Spinal cord (tissue), 10 donors: ENCODE measurements at places on chromosomes 2 and 18.

DNA sequence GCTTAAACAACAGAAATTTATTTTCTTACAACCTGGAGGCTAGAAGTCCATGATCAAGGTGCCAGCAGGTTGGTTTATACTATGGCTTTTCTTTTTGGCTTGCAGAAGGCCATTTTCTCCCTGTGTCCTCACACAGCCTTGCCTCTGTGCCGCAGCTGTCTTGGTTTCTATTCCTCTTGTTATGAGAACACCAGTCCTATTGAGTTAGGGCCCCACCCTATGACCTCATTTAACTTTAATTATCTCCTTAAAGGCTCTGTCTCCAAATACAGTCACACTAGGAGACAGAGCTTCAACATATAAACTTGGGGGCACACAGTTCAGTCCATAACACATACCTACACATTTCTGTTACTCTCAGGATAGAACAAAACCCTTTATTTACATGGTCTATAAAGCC lies 17.3 kb upstream of the RHOB start:
- DNase-seq: no peak

- DNase-seq: peak; percentile 69
Observed at GRCh38 chr2:199485732-199486335, 28.1 kb upstream of the SATB2 start.

DNA sequence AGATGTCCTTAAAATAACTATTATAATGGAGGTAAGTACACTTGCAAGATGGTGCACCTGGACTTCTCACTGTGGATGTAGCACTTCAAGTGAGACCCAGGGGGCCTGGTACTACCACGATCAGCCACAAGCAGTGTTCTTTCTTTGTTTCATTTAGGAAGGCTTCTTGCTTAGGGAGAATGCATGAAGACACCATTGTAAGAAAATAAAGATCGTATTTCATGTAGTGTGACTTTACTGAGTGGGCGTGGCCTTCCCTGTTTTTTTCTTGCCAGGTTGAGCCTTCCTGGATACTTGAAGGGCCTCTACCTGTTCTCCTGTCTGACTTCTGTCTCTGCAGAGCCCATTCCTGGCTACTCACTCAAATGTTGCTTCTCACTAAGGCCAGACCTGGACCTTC lies 615.6 kb upstream of the SOX11 start:
- DNase-seq: no peak

DNA sequence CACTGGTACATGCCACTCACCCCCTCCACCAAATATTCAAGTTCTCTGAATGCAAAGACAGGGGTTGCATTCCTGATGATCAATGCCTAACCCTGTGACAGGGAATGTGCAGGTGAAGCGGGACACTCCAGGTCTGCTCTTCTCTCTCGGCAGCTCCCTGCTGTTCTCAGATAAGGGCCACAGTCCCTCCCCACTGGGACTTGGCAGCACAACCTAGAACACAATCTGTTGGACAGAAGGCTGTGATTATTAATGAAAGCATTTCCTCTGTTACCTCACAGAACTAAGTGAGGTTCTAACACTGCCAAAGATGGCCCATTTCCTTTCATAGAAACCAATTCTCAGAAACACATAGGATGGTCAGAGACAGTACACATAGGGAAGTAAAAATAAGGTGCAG lies 42.7 kb downstream of the VSNL1 start:
- no peak for DNase-seq

GRCh38 chr2:96116424-96116878 lies at the start of gene ADRA2B:
TSS of gene ADRA2B (minus strand) at chr2:96116571. CDS start at chr2:96116149, 422 bp downstream.
- DNase-seq: peak; percentile 70

- DNase-seq: no peak
Observed at GRCh38 chr2:233862261-233862768, 5.9 kb downstream of the MSL3B start.

DNA sequence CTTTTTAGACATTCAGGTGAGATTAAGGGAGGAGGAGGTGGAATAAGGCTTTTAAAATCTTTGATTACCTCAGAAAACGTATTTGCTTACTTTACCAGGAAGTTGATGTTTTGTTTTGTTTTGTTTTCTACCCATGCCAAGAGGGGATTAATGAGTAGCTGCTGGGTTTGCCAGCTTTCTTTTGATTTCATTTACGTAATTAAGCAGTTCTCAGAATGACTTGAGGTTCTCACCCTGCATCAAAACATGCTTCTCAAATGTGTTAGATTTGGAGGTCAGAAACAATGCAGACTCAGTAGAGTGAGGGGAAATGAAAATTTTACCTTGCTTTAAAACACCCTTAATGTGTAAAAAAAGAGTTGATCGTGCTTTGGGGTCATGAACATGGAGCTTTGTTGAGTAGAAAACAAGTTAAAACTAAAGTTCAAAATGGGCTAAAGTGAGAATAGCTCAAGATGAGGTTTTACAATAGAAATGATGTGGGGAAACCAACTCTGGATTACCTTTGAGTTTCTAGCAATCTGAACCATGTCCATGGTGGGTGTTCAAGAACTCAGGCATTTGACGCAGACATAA lies 217.1 kb upstream of the EPAS1 start:
- DNase-seq: no peak

- no peak for DNase-seq
Observed at GRCh38 chr2:99085421-99085820, 56.1 kb upstream of the C2orf15 start.

DNA sequence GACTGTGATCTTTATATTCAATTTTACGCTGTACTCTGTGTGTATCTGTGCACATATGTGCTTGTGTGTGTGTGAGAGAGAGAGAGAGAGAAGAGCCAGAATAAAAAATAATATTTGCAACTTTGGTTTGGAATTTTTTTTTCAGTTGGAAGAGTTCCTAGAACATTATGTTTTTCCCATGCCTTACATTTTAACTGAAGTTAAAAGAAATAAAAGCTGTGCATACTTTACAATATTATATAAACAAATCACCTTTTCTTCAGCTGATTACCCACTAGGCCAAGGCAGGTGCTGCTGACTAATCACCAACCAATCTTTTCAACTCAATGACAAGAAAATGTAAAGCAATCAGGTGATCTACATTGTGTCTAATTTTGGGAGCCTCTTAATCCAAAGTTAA lies 366.3 kb downstream of the NYAP2 start:
- DNase-seq: no peak

GRCh38 chr2:193199322-193199721 lies 1004.6 kb upstream of the TMEFF2 start:
- DNase-seq: no peak

GRCh38 chr2:186590350-186590758 lies 498 bp downstream of the ITGAV start:
- DNase-seq: no peak

- DNase-seq: peak; percentile 7
Observed at GRCh38 chr2:8855010-8855409, 17.6 kb upstream of the KIDINS220 start.

- no peak for DNase-seq
Observed at GRCh38 chr18:6648581-6648980, 80.9 kb upstream of the ARHGAP28 start.

DNA sequence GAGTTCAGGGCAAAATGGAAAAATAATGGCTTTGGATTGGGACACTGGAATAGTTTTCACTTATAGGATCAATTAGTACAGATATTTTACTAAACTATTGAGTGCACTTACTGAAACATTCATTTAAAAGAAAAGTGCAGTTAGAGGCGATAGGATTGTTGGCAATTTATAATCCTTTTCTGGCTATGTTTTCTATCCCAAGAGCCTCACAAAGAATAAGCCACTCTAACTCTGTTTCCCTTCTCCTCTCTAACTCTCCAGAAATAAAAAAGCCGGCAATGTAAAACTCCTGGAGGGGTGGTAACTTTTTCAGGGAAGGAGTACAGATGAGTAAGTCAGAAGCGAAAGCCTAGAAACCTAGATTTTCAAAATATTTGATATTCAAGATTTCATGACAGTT lies 91.3 kb downstream of the EPHA4 start:
- DNase-seq: no peak

GRCh38 chr18:3236470-3236869 lies 11.1 kb upstream of the MYL12A start:
- no peak for DNase-seq

GRCh38 chr2:170218931-170219330 lies 41.0 kb downstream of the MYO3B start:
- no peak for DNase-seq

DNA sequence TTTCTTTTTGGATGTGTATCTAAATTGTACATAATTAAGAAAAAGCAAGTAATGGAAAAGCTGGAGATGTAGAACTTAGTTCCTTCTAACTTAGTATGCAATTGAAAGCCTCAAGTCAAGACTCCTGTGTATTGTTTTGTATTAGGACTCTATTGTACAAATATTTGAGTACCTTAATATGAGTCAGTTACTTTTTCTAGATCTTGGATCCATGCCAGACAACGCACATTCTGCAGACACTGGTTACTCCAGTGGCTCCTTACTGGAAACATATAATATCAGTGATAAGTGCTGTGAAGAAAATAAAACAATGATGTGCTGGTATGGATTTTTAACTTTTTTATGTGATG lies 1.5 kb downstream of the SLC39A10 start:
- no peak for DNase-seq

- no peak for DNase-seq
Observed at GRCh38 chr18:55265130-55265675, 305.9 kb upstream of the CCDC68 start.

GRCh38 chr2:8837795-8838140 lies 355 bp upstream of the KIDINS220 start:
- DNase-seq: no peak

DNA sequence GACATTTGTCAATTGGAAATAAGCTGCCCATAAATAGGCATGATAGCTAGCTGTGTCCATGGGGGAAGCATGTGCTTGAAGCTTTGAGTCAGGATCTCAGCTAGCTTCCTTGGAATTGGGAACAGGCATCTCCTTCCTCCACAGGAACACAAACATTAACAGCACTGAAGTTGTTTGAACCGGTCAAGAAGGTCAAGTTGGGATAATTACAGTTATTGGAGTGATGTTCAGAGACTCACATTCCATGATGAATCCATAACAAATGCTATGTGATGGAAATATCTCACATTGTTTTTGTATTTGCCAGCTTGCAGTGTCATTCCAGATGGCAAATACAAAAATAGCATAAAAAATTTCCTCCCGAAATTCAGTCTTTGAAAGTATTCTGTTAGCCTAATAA lies 347.6 kb upstream of the SMIM21 start:
- DNase-seq: no peak

- DNase-seq: no peak
Observed at GRCh38 chr18:26826656-26827235, 38.8 kb downstream of the AQP4 start.

- DNase-seq: peak; percentile 85
Observed at GRCh38 chr2:16487686-16488085, 177.9 kb downstream of the CYRIA start.
